ENCODE measurements at places on chromosomes 2 and 18.

- DNase-seq = no peak
These were observed 34.8 kb downstream of the MYO3B start for GRCh38 chr2:170212625-170213280.

DNA sequence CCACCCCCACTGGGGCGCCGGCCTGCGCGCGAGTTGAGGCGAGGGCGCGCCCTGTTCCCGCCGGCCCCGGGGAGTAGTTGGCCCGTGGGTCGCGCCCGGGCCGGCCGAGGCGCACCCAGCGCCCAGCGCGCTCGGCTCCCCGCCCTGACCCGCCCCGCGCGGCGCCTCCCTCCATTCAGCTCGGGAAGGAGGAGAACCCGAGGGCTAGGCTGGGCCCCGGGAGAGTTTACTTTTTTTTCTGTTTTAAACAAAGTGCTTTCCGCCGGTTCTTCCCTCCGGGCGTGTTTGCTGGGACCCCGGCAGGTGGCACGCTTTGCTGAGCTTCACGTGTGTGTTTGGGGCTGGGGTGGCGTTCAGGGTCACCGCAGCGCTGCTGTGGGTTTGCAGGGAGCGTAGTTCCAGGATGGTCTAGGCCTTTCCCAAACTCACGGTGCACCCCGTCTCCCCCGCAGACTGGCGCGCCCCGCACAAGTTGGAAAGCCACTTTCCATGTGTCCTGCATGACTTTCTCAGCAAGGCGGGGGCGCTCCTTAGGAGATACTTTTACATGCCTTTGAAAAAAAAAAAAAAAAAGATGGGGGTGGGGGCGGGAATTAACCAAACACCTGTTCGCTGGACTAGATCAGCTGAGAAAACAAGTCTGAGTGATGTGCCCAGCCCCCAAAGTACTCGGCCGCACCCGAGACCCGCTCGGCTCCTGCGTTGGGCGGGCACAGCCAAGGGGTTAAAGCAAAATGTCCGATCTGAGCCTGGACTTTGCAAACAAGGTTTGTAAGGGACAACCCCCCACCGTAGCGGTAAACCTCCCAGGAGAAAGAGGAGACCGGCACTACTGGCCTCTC lies 825 bp downstream of the ITGA6 start:
- DNase-seq = no peak

DNA sequence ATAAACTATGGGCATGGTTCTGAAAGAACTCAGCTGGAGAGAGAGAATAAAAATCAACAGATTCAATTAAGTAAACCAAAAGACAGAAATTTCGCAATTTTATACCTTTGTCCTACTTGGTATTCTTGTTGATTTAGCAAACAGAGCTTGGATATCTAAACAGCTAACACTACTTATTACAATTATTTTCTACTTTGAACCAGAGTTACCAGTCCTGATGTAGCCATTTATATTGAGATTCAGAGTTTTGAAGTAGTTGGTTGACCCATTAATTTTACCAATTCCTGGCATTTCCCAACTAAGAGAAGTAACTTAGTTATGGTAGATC lies 48.9 kb downstream of the ASXL2 start:
- DNase-seq = no peak

DNA sequence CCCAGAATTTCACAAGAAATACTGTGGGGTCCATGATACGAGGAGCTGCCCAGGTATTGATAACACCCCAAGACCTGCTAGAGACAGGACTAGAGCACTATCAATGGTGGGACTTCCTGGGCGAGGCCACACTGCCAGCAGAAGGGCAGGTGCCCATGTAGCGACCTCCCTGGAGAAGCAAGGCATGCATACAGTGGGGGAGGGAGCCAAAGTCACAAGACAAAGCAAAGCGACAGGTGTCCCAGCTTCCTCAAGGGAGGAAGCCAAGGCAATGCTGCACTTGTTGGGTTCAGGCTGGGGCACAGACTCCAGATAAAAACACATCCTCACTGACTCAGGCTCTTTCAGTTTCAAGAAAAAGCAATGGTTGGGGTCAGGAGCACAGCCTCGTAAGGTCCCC lies 7.5 kb downstream of the CD207 start:
- no peak for DNase-seq

- DNase-seq = no peak
These were observed 38.9 kb downstream of the RAB31 start for GRCh38 chr18:9746958-9747357.

- no peak for DNase-seq
These were observed 20.3 kb upstream of the PDE1A start for GRCh38 chr2:182447163-182447562.

DNA sequence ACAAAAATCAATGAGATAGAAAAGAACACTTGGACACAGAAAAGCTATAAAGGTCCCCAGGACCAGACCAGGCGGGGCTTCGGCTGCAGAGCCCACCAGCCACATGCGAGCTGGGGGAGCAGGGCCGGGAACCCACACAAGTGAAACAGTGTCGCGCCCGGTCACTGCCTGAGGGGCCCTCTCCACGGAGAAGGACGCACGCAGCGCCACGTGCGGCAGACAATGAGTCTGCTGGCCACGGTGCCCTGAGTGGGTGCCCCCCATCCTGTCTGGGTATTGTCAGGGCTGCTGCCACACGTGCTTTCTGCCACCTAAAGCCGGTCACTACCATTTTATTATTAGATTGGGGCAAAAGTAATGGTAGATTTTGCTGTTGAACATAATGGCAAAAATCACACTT lies 207.9 kb upstream of the HDAC4 start:
- DNase-seq = no peak

- DNase-seq = no peak
These were observed 30.0 kb upstream of the KLHL14 start for GRCh38 chr18:32802591-32803451.

DNA sequence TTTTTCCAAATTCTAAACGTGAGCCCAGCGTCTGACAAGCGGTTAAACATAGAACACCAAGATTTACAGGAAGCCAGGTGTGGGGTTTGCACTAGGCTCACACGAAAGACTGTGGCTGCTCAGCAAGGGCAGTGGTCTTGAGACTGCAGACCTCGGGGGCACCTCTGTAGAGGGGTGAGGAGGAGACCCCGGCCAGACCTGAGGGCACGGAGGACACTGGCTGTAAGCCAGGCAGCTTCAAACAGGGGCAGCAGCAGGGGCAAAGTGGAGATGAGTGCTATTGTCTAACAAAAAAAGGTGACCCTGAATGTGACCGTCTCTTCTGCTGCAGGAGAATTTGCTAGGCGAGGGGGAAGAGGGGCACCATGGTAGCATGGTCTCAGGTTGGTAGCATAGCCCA lies 140.3 kb downstream of the CYP26B1 start:
- DNase-seq = no peak

GRCh38 chr2:112661656-112662305 lies 16.0 kb downstream of the SLC20A1 start:
- DNase-seq = no peak

- DNase-seq = no peak
These were observed 74.2 kb downstream of the CDK15 start for GRCh38 chr2:201880579-201880978.

DNA sequence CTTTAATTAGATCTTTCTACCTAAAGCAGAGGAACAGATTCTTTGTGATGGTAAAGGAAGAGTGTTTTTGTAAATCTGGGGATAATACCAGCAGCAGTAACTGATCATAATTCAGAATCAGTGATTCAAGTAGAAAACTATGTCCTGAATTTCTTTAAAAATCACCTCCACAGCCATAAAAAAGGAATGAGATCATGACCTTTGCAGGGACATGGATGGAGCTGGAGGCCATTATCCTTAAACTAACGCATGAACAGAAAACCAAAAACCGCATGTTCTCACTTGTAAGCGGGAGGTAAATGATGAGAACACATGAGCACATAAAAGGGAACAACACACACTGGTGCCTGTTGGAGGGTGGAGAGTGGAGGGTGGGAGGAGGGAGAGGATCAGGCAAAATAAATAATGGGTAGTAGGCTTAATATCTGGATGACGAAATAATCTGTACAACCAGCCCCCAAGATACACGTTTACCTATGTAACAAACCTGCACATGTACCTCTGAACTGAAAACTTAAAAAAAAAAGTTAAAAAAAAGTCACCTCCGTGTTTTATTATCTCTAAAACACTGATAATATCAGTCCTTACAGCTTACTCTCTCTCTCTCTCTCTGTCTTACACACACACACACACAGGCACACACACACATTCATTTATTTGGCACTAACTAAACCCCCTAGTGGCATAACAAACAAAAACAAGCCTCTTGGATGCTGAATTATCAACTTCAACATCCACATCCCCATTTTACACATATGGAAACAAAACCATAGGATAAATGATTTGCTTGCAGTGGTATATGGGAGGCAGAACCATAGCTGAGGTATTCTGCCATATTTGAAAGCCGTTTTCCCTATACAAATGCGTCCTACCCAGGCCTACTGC lies 1.4 kb downstream of the TM4SF20 start:
- peak; percentile 16 for DNase-seq

DNA sequence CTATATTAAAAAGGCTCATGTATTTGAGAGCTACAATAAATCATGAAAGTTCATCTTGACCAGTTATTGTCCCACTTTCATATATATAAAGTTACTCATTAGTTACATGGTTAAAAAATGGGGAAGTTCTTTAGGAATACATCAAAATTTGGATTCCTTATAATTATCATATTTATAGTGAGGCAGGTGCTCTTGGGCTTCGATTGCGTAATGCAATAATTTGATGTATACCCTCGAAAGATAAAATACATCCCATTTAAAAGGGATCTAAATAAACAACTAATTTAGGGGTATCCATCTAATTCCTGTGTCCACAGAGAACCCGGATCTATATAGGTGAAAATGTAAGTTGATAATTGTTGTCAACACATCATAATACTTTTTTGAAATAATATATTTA lies 444.6 kb downstream of the RIT2 start:
- DNase-seq = no peak

GRCh38 chr2:64606479-64607363 lies 47.0 kb downstream of the SERTAD2 start:
- no peak for DNase-seq

- DNase-seq = no peak
These were observed 11.8 kb downstream of the CHRNA1 start for GRCh38 chr2:174752403-174753037.

- no peak for DNase-seq
These were observed 74.9 kb downstream of the USP34 start for GRCh38 chr2:61396005-61396404.
